ENCODE measurements at places on chromosomes 13 and 19.
A peak's percentile ranks its signal among the peaks of the same experiment; 100 is the strongest.

DNA sequence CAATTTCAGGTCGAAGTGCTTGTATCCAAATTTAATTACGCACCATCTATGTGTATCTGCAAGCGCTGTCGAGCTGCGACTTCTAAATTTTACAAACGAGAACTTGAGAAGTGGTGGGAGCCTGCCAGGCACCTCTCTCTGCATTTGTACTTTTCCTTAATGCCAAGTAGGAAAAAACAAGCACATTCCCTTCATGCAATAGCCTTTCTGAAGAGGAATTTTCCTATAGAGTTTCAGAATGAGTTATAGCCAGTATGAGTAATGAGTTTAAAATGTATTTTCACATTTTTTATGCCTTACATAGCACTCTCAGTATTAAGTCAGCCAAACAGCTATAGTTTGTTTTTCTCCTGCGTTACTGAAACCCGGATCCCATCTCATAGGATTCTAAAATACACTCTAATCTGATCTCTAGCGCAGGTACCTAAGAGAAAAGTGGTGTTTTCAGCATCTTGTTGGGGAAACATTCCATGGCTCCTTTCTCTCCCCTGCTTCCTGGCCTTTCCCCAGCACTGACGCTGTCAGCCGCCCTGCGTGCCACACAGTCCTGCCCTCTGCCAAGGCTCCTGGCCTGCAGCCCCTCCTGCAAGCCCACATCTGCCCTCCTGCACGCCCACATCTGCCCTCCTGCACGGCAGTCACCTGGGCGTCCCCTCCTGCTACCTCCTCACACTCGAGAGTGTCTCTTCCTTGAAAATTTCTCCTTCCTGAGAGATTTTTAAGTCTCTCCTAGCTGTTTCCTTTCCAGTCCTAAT lies 526.9 kb downstream of the MYO16 start:
- peak; percentile 85 for DNase-seq

GRCh38 chr13:46058268-46058667 lies 5.7 kb upstream of the ZC3H13 start:
- no peak for DNase-seq

DNA sequence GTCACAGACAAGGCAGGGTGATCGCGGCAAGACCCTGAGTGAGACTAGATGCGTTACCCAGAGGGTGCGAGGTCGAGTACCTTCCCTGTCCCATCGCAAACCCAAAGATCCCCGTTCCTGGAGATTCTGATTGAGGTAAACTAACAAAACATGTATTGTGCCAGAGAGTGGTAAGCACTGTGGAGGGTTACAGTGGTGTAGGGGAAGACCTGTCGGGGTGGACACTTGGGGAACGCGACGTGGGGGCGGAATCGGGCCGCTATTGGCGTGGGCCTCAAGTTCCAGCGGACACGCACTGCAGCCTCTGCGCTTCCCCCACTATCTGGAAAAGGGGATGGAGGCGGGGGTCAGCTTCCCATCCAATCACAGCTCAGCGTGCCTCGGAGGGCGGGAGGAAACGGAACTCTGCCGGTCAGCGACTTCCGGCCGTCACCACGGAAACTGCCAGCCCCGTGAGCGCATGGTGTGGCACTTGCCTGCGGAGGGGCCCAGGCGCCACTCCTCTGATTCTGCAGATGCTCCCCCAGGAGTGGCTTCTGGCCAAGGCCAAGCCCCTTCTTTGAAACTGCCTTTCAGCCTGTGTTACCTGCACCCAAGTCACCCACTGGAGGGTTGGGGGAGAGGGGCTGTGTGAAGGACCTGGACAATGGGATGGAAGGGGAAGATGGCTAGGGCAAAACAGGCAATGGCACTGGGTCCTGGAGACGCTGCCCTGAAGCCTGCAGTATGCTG lies 1.0 kb upstream of the UBE2M start:
- DNase-seq = peak; percentile 86

- DNase-seq = peak; percentile 97
These were observed 370.9 kb downstream of the KLF5 start for GRCh38 chr13:73429701-73430100.

GRCh38 chr19:15028490-15028889 lies 20.8 kb upstream of the CASP14 start:
- no peak for DNase-seq

- no peak for DNase-seq
These were observed 9.4 kb downstream of the SLC25A23 start for GRCh38 chr19:6450166-6450565.

DNA sequence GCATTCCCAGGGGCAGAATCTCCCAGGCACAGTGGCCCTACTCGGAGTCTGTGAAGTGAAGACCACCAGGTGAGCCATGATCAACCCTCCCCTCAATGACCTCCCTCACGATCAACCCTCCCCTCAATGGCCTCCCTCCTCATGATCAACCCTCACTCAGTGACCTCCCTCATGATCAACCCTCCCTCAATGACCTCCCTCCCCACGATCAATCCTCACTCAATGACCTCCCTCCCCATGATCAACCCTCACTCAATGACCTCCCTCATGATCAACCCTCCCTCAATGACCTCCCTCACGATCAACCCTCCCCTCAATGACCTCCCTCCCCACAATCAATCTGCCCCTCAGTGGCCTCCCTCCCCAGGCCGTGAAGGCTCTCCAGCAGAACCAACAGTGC lies 32.1 kb downstream of the SBNO2 start:
- no peak for DNase-seq

DNA sequence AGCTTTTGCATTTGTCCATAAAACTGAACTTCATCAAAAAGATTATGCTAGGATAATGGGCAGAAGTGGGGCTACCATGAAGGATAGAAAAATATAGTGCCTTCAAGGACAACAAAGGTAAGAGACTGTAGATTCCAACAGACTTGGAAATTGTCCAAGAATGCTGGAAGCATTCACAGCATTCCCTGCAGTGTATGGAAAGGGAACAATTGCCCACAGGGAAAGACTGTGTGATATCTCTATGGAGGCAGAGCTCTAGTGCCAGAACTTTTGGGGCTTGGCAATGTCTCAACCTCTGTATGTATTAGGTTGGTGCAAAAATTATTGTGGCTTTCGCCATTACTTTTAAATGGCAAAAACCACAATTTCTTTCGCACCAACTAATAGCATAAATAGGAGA lies 1598.8 kb upstream of the MIR17HG start:
- peak; percentile 28 for DNase-seq

GRCh38 chr19:42657556-42657955 lies 62.8 kb upstream of the CEACAM8 start:
- DNase-seq = peak; percentile 48

Data from renal cortical epithelial cell (primary cell).